ENCODE measurements at places on chromosomes 16 and 17.

- peak; percentile 30 for DNase-seq
Observed at GRCh38 chr17:21039839-21040575, 2.8 kb downstream of the USP22 start.

DNA sequence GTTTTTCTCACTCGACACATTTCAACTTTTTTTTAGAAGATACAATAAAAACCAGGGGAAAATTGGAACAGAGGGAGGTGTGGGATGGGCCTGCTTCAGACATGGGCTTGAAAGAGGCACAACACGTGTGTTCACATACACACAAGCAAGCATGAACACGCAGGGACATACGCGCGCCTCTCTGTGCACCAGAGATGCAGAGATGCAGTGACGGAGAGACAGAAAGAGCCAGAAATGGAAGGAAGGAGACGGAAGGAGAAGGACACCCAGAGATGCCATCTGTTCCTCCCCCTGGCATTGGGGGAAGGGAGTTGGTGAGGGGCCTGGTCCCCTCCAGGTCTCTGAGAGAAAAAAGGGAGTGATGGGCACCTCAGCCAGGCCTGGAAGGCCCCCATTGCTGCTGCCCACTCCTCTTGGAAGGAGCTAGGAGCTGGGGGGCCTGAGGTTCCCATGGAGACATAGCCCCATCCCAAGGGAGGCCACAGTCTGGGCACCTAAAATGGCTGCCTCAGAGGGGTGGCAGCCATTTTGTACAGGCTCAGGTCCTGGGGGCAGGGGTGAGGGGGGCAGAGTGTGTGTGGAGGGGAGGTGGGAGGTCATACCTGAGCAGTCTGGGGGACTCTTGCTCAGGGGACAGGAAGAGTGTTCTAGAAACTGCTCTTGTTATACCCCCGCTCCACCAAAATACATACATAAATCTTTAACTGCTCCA, 3.8 kb upstream of the NEUROD2 start:
- no peak for DNase-seq

DNA sequence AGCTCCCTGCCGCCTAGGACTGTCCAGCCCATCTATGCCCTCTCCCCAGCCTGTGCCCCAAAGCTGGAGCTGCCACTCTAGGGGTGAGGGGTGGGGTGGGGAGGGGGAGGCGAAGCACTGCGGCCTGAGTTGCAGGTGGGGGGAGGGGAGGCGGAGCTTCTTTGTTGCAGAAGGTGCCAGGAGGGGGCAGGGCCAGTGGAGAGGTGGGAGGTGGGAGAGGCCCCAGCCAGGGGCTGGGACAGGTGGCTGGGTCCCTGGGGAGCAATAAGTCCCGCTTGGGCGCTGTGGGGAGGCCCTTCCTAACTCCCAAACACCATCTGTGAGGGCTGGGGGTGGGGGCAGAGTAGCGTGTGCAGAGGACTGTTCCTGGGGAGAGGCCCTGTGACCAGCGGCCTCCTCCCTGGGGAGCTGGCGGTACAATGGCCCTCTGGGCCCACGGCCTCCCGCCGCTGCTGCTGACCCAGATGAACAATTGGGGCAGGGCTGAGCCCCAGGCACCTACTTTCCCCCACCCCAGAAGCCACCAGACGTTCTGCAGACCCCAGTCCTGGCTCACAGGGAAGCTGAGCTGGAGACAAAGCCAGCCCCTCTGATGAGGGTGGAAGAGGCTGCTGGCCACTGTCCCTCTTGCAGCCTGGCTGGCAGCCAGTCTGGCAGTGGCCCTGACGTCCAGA, 2.2 kb upstream of the NTN3 start:
- DNase-seq: no peak

DNA sequence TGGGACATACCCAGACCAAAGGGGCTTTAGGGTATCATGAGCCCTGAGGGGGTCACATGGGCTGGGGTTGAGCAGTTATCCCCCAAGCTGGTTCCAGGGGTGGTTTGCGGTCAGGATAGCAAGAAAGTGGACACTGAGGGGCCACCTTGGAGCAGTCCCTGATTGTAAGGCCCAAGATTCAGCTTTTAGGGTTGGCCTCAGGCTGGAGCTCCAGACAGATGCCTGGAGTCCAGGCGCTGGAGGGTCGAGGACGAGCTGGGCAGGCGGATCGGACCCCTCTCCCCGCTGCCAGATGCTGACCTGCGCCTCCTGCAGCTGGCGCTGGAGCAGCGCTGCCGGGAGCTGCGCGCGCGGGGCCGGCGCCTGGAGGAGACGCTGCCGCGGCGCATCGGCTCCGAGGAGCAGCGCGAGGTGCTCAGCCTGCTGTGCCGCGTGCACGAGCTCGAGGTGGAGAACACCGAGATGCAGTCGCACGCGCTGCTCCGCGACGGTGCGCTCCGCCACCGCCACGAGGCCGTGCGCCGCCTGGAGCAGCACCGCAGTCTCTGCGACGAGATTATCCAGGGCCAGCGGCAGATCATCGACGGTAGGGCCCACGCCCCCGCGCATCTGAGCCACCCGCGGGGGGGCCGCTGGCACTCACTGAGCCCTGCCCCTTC, 10.0 kb downstream of the BTBD17 start:
- DNase-seq: no peak

DNA sequence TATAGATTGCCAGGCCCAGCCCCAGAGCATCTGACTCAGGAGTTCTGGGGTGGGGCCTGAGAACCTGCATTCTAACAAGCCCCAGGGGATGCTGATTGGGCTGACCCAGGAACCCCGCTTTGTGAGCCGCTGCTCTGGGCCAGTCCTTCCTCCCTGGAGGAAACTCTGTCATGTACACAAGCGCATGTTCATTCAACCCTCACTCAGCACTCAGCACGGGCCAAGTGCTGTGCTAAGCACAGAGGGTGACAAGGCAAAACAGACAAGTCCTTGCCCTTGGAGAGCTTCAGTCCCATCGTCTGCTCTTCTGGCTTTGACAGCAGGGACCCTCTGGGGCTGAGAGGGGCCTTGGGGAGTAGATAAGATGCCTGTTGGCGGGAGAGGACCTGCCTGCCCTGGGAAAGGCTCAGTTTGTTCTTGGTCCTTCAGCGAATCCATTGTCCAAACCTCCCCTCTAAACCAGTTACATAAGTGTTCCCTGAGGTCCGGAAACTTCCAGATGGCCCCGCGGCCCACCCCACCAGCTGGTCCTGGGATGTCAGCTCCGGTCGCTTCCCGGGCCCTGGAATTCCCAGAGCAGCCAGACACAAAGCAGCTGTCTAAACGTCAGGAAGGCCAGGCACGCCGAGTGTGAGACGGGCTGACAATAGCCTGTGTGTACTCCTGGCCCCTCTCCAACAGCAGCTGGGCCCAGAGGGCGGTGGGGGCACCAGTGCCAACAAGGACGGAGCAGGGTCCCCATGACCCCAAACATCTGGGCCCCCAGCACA, 88.8 kb downstream of the ZDHHC7 start:
- no peak for DNase-seq

DNA sequence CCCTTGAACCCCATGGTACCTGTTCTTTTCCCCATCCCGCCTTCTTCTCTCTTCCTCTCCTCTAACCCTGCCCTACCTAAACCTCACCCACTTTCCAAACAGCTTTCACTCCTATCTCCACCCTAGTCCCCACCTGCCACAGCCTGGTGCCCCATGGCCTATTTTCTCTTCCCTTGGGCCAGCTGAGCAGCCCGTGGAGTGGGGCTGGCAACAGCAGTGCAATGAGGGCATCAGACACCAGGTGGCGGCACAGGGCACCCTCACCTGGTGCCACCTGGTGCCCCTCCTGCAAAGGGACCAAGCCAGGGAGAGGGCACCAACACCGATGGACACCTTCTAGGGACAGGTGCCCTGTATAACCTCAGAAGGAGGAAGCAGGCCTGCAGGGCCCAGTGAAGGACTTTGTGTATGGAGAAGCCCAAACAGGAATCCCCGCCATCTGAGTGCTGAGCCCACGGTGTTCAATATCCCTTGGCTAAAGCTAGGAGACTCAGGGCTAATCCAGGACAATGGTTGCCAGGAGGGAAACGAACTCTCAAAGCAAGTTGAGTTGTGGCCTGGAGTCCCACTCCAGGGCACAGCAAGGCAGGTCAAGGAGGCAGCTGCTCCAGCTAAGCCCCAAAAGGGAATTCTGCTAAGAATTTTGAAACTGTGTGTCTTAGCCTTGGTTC, 4.0 kb upstream of the ABCC3 start:
- peak; percentile 70 for DNase-seq

DNA sequence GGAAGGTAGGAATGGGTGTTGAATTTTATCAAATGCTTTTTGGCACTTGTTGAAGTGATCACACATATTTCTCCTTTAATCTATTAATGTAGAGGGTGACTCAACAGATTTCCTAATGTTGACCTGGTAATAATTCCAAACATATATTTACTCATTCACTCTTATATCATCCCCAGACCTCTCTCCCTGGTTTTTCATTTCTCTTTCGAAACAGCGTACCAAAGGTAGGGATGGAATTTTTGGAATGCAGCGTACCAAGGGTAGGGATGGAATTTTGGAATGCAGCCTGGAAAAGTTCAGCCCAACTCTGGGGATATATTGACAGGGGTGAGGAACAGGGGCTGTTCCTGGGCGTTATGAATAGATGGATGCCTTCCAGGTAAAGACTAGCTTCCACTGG, 7.3 kb downstream of the KIF18B start:
- DNase-seq: no peak

GRCh38 chr17:47812146-47812920, 9.3 kb downstream of the OSBPL7 start:
- no peak for DNase-seq

DNA sequence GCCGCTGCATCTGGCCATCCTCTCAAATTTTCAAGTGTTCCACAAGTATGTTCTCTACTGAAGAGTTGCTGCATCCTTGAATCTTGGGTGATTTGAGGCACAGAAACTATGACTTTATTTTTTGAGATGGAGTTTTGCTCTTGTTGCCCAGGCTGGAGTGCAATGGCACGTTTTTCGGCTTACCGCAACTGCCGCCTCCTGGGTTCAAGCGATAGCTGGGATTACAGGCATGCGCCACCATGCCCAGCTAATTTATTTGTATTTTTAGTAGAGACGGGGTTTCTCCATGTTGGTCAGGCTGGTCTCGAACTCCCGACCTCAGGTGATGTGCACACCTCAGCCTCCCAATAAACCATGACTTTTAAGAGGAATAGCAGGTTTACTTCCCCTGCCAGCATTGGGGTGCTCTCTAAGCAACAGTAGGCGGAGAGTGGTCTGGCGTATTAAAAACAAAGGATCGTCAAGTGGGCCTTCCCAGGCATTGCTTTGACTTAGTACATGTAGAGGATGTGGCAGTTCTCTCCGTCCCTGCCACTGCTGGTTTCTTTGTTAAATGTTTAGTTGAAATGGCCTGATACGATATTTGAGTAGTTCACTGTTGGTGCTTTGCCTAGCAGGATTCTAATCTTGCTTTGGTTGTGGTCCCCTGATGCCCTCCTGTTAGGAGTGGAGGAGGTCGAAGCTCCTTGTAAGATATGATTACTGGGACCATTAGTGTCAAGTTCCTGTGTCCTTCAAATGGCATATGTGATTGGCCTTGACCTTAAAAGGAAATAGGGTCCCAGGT, 9.5 kb downstream of the PYCARD start:
- no peak for DNase-seq

DNA sequence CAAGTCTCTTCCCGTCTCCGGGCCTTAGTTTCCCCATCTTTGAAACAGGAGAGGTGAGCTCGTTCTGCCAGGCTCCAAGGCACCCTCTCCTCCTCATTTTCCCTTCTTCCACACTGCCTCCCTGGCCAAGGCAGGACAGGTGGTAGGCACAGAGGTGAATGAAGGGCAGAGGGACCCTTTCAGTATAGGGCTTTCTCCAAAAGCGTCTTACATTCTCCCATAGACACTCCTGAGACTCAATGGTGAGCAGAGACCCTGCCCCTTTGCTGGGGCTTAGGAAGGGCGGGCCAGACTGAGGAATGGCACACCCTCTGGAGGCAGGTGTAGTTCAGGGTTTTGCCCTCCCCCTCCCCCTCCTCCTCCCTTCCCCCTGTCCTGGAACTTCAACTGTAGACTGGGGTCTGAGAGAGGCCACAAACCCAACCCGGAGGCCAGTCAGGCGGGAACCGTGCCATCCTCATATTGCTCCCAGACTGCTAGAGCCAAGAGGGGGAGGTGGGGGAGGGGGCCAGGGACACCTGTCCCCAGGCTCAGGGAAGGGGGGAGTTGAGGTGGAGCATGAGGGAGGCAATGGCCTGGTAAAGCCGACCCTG, 1.9 kb downstream of the PLEKHH3 start:
- DNase-seq: no peak

GRCh38 chr17:82677353-82677925, 21.1 kb downstream of the RAB40B start:
- DNase-seq: no peak

GRCh38 chr16:75256696-75257343, 5.4 kb upstream of the BCAR1 start:
- DNase-seq: no peak

GRCh38 chr16:76524356-76524755, 247.2 kb downstream of the CNTNAP4 start:
- no peak for DNase-seq

GRCh38 chr16:84427553-84427952, 59.2 kb downstream of the ATP2C2 start:
- DNase-seq: no peak

GRCh38 chr16:67201411-67202345, 2.7 kb downstream of the ELMO3 start:
- no peak for DNase-seq

DNA sequence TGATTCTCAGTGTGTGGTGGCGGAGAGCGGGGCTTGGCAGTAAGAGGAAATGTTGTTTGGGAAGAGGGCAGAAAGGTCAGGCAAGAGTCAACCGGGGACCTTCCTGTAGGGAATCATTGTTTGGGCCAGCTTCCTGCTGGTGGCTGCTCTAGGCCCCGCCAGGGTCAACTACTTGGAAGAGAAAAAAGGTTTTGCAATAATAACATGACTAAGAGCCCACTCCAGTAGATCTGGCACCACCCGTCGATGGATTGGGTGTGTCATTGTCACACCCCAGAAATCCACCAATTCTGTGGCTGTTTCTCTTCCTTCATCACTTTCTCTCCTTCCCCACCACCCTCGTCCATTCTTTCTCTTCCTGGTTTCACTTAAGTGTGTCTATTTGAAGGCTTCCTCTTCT, 4.2 kb upstream of the KRT24 start:
- DNase-seq: no peak

GRCh38 chr16:54459509-54460262, 173.1 kb upstream of the IRX3 start:
- DNase-seq: no peak

DNA sequence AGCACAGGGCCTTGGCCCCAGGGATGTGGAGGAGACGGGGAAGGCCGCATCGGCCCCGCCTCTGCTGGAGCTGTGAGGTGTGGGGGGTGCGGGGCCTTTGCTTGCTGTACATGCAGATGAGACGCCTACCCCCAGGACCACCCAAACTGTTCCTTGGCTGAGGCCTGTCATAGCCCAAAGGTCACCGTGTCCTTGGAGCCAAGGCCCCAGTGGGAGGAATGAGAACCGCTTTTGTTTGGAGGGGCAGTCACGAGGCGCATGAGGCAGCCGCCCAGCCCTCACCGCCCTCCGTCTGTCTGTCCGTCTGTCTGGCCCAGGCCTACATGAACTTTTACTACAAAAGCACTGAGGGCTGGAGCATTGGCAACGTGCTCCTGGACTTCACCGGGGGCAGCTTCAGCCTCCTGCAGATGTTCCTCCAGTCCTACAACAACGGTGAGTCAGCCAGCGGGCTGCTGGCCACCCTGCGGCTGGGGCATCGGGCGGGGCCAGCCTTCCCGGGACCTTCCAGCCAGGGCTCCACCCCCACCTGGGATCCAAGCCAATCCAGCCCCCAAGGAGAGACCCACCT, 8.8 kb downstream of the TAX1BP3 start:
- DNase-seq: no peak
